Left kidney (tissue), 8 donors: ENCODE measurements at places on chromosomes 6 and 20. TPM values are rescaled to one million over a fixed set of nuclear protein-coding genes. Genes with fewer than 3 reads are reported as not detected.

LY6G5C gene
- 2.7 TPM for polyA plus RNA-seq

SLC52A3 gene
- polyA plus RNA-seq, result 4.0 TPM

DNA sequence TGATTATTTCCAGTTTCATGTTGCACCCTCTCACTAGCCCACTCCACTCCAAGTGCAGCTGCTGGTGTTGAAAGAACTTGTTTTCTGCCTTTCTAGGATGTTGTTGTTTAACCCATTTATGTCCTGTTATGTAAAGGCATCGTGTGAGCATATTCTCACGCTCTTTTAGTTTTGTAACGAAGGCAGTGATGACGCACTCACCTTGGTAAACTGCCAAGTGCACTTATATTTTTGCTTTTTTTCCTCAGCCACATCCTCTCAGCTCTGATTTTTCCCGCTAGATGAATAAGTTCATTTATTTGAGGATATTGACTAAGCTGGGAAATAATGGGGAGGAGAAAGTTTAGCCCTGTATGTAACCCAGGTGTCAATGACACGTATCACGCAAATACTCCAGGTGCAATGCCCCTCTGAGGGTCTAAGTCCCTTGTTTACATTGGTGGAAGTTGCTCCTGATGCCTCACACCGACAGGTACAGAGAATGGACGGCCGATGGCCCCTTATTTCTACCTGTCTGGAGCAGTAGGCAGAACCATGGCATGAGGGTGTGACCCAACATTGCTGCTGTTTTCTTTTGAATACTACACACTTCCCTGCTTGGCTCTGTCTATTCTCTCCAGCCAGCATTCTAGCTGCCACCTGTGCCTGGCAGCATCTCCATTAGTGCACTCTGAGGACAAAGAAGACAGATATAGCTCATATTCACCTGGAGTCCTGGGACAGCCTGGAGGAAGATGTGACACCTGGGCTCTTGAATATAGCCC, 132.7 kb upstream of the SLC24A3 start:
- DNase-seq, result no peak

DNA sequence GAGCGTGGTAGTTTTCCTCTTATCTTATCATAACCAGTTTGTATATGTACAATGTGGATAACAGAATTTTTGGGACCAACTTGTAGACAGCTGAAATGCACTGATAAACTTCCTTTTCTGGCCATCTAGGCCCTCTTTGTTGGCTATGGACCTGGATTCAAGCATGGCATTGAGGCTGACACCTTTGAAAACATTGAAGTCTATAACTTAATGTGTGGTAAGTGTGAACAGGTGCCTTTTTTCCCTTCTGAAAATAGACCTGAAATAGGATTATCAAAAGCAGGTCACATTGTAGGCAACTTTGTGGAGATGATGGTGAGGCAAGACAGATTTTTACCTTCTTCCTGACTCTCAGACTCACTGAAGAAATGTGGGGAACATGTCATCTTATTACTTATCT, 67.8 kb downstream of the ENPP1 start:
- DNase-seq, result no peak

DNA sequence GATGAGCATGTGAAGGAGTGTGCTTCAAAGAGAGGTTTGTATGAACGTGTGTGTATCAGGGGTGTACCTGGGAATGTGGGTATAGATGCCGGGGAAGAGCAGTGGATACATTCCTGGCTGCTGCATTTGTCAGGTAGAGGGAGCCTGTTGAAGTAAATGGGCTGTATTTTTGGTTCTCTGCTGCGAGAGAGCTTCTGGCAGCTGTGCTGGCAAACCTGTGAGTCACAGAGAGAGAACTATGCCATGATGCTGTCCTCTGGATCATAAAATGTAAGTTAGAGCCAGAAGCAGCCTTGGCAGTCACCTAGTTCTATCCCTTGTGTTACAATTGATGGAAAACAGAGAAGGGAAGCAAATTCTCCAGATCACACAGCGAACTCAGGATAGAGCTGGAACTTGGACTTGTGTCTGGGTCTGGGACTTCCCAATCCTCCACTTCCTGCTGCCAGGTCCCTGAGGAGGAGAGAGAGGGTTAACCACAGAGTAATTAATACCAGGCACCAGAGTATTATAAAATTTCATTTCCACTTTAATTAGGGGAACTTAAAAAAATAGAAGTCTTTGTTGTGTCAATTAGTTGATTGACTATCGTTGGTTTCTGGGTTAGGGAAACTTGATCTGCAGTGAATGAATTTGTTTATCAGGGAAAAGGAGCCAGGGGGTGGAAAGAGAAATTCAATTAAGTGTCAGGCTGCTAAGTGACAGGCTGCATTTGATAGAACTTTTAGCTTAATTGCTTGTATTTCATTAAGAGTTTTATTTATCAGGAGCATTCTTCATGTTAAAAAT, 41.1 kb upstream of the GTSF1L start:
- no peak for DNase-seq
